ENCODE measurements at places on chromosomes 5 and 9. TPM values are rescaled to one million over a fixed set of nuclear protein-coding genes. Genes with fewer than 3 reads are reported as not detected.

- DNase-seq, result no peak
Measured at GRCh38 chr5:53987101-53987500, 323.3 kb downstream of the ARL15 start.

DPM2 gene
- 10.6 TPM for total RNA-seq

DNA sequence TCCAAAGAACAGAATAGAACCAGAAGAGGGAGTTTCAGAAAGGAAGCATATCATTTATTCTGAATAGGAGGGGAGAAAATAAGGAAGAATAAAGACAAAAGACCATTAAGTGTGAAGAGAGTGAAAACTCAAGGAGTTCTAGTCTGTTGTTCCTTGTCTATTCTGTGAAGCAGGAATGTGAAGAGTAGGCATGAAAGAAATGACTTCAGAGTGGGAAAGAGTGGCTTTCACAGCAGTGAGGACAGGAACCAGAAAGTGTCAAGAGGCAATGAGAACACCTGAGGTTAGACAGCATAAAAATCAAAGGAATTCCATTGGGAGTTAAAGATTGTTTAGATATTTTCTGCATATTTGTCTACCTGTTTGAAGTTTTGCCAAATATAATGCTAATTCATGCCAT is 768.8 kb upstream of the GRAMD2B start:
- no peak for DNase-seq

PCDHGA3 gene
- 5.0 TPM for total RNA-seq

COL23A1 gene
- 0.32 TPM for total RNA-seq

DNA sequence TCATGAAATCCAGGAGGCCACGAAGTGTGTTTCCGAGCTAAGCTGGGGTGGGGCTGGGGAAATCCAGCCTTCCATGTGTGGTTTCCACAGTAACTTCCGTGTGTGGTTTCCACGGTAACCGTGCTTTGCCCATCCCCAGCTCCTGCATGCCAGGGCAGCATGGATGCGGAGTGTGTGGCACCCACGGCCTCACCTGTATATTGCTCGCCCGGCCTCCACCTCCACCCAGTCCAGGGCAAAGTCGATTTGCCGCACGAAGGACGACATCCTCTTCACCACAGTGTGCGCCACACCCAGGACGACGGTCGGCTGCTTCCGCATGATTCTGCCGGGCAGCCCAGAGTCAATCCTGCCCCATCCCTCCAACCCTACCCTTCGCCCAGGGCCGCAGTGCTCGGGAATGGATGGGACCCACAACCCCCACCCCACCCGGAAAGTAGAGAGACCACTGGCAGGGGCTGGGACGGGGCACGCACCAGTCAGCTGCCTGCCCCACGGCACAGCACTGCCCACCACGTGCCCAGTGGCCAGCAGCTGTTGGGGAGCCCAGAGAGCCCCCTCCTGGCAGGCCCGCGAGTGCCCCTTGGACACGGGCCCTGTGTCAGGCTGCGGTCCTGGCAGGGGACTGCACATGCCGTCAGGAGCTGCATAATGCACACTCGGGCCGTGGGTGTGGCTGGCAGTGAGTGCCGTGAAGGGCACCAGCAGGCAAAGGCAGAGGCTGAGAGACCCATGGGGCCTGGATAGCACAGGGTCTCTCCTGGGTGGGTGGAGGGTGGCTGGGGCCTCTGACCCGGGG is 39.0 kb upstream of the NSMF start:
- no peak for DNase-seq

- peak; percentile 71 for DNase-seq
Measured at GRCh38 chr9:135926402-135927194, 19.3 kb upstream of the CAMSAP1 start.

- DNase-seq, result no peak
Measured at GRCh38 chr5:131635684-131636572, 899 bp upstream of the RAPGEF6 start.

SLC6A19 gene
- not detected for total RNA-seq

GRCh38 chr5:6371079-6371810 is 7.1 kb downstream of the MED10 start:
- DNase-seq, result no peak

DNA sequence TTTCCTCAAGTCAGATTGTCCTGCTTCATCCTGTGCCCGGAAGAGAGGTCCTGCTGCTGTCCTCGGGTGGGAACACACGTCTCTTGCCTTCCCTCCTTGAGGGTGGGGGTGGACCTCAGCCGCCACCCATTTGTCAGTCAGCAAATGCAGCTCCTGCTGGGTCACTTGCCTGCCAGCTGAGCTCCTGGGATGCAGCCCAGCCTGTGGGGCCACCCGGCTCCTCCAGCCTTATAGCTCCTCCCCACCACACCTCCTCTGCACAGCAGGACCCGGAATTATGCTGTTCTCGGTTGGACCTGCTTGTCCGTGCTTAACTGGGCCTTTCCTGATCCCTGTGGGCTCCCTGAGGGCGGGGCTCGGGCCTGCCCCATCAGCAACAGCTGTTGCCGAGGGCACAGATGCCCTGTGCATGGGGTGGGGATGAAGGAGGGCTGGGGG is 52.7 kb downstream of the RXRA start:
- no peak for DNase-seq

DNA sequence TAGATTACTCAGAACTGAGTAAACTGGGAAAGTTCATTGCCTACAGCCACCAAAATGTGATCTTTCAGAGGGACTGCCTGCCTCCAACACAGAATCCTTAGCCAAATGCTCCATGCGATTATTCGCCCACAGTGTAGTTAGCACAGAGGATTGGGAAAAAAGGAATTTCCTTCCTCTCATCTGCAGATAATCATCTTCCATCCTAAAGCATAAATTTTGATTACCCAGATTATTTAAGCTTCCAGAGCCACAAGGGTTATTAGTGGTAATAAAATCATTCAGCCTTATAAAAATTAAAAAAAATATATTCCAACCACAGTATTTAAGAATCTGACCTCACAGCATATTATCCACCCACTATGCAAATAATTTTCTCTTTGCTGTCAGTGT is 285.3 kb upstream of the GRAMD2B start:
- no peak for DNase-seq

GRCh38 chr5:157290981-157291711 is 25.2 kb downstream of the CYFIP2 start:
- DNase-seq, result no peak

GRCh38 chr9:87889882-87890252 is 7.2 kb downstream of the SPATA31E1 start:
- DNase-seq, result no peak

DNA sequence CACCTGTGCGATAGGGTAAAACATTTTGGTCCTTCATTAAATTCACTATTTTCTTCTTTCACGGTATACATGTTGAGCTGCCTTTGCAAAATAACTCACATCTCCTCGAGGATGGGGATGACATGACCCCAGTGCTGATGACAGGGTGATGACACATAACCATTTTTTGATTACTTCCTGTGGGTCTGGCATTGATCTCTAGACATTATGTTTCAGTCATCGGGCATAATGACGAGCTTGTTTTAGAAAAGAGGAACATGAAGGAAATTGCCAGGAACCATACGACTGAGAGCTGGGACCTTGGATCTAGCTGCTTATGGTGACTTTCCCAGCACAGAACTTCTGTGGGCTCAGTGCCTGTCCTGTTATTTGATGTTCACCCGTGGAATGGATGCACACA is 25.2 kb downstream of the COL5A1 start:
- no peak for DNase-seq

GRCh38 chr5:56481428-56482357 is 248.6 kb upstream of the ANKRD55 start:
- DNase-seq, result no peak

GRCh38 chr5:163565931-163566608 is 60.7 kb downstream of the MAT2B start:
- DNase-seq, result no peak

ADAMTS19 gene
- total RNA-seq, result 0.98 TPM

GRCh38 chr5:172492097-172492840 is 37.9 kb upstream of the SH3PXD2B start:
- DNase-seq, result no peak

DNA sequence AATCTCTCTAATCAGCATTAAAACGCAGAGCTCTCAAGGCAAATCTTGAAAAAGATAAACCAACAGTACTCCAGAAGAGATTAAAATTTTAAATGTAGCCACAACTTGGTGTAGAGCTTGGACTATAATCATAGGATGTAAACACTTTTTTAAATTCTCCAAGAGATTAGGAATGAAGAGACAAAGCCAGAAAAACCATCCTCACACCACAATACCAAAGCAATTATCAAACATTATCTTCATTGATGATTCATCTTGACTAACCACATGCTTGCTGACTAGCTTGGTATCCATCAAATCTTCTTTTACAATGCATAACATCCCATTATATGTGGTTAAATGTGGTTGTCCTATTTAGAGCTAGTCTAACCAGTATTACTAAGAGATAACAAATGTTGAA is 815.1 kb downstream of the TLE1 start:
- DNase-seq, result no peak

Measured in breast epithelium (tissue), 4 donors.